AG04450 (cell line): ENCODE measurements at places on chromosomes 6 and 20. TPM values are rescaled to one million over a fixed set of nuclear protein-coding genes. Genes with fewer than 3 reads are reported as not detected.

C6orf58 gene
- 0.12 TPM in 1 of 2 replicates, not detected in the other for polyA plus RNA-seq

HLA-DMB gene
- polyA plus RNA-seq, result 0.07 and 0.12 TPM in 2 replicates

SIRPG gene
- not detected in 2 replicates for polyA plus RNA-seq

DEFB132 gene
- polyA plus RNA-seq, result not detected in 2 replicates

HSP90AB1 gene
- 792 and 943 TPM in 2 replicates for polyA plus RNA-seq

SLC22A23 gene
- 0.12 TPM in 1 of 2 replicates, not detected in the other for polyA plus RNA-seq

LTA gene
- polyA plus RNA-seq, result not detected in 2 replicates
